ENCODE measurements at places on chromosomes 3 and 15. TPM values are rescaled to one million over a fixed set of nuclear protein-coding genes. Genes with fewer than 3 reads are reported as not detected.

- no peak for DNase-seq
These were observed 134.0 kb upstream of the IL12A start for GRCh38 chr3:159854500-159855124.

DNA sequence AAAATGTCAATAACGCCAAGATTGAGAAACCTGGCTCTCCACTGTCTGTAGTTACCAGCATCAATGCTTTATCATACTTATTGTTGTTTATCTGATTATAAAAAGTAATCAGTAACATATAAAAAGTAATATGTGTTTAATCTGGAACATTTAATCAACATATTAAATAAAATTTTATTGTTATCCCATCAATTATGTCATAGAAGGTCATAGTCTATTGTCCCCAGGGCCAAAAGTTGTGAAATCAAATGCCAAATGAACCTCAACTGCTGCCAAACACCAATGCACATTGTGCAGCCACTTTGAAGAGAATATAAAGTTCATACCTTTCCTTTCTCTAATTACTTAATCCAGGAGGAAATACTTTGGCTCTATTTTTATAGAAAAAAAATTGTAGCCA lies 106.6 kb downstream of the EOMES start:
- DNase-seq = no peak

GRCh38 chr15:62850791-62851291 lies 191.7 kb upstream of the TPM1 start:
- DNase-seq = no peak

GRCh38 chr3:32153414-32154204 lies 47.2 kb downstream of the GPD1L start:
- DNase-seq = no peak

GNAT1 gene
- not detected for polyA plus RNA-seq

RGMA gene
- 16.9 TPM for polyA plus RNA-seq

CYP1A2 gene
- 0.44 TPM for polyA plus RNA-seq
